ENCODE measurements at places on chromosomes 6 and 20. TPM values are rescaled to one million over a fixed set of nuclear protein-coding genes. Genes with fewer than 3 reads are reported as not detected.

- no peaks in the 10 kb centered on the region for H3K36me3 ChIP-seq
- DNase-seq, result no peak
- peaks cover 14% of the 10 kb centered on the region for H3K4me1 ChIP-seq
- H3K27ac ChIP-seq, result no peak overlapping the region
Measured at GRCh38 chr20:10508468-10509251, 73.6 kb downstream of the SLX4IP start.

DNA sequence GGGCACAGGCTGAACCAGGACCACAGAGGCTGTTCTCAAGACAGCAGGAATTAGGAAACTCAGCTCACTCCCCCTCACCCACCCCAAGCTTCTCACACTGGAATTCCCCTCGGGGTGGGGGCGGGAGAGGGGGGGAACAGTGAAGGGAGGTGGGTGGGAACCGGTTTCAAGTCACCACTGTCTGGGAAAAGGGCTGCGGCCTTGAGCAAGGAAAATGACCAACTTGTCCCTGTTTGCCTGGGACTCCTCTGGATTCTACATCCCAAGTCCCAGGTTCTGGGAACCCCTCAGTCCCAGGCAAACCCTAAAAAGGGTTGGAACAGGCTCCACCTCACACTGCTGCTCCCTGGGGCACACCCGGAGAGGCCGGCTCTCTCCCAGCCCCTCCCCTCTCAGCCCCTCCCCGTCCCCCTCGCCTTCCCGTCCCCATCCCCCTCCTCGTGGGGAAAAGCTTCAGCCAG lies 230.7 kb downstream of the TFAP2C start:
- H3K4me1 ChIP-seq, result no peaks in the 10 kb centered on the region
- H3K4me3 ChIP-seq, result no peak overlapping the region
- no peaks in the 10 kb centered on the region for H3K27me3 ChIP-seq
- no peak overlapping the region for H3K27ac ChIP-seq
- DNase-seq, result no peak

DNA sequence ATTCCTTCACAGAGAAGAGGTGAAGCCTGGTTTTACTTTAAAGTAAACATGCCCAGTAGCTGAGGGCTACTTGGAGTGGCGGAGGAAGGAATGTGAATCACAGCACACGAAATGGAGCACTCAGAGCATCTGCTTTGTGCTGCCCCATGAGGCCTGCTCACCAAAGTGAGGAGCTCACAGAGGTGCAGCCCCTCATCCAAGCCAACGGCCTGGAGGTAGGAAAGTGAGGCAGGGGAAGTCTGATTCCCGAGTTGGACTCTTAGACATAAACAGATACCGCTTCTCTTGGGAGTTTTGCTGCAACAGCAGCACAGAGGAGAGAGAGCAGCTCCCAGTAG lies 3.6 kb downstream of the YTHDF1 start:
- no peak overlapping the region for H3K27ac ChIP-seq
- peaks cover 62% of the 10 kb centered on the region for H3K36me3 ChIP-seq
- H3K4me1 ChIP-seq, result peaks cover 35% of the 10 kb centered on the region
- DNase-seq, result no peak
- H3K27me3 ChIP-seq, result no peaks in the 10 kb centered on the region
- H3K4me3 ChIP-seq, result peak overlapping the region; percentile 19

DNA sequence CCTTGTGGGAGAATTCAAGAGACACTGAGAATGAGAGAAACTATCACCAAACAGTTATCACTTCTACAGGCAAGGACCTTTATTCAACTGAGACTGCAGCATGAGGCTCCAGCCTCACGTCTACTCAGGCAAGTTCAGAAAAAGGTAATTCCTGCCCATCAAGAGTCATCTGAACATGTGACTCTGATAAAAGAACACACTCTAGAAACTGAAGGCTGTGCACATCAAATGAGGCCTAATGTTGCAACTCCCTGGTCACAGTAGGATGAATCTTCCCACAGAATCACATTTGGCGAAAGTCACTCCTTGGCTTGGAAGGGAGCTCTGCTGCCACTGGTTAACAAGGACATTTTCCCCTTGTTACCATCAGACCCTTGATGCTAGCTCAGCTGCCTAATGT lies 71.2 kb upstream of the EMILIN3 start:
- peaks cover 42% of the 10 kb centered on the region for H3K36me3 ChIP-seq
- peaks cover 8% of the 10 kb centered on the region for H3K4me1 ChIP-seq
- no peak overlapping the region for H3K4me3 ChIP-seq
- DNase-seq, result no peak
- H3K27ac ChIP-seq, result no peak overlapping the region

DNA sequence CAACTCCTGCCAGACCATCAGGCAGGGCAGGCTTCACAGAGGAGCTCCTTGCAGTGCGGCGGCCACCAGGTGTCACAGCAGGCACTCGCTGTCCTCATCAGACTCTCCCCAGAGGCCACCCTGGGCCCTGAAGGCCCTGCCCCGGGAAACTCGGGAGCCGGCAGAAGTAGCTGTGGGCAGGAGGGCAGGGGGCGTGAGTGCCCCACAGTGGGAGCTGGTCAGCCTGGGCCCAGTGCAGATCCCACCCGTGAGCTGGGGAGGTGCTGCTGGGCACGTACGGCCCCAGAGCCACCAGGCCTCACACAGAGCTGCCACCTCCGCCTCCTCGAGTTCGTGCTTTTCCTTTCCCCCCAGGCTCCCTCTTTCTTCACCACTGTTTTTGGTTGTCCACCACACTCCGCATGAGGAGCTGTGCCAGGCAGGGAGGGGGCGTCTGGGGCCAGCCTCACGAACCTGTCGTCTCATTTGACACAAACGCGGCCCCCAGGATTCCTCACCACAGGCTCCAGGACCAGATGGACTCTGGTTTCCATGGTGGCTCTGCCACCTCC lies 33.8 kb downstream of the FRMD1 start:
- no peaks in the 10 kb centered on the region for H3K27me3 ChIP-seq
- no peaks in the 10 kb centered on the region for H3K4me1 ChIP-seq
- DNase-seq, result no peak
- H3K4me3 ChIP-seq, result no peak overlapping the region
- no peaks in the 10 kb centered on the region for H3K36me3 ChIP-seq

DNA sequence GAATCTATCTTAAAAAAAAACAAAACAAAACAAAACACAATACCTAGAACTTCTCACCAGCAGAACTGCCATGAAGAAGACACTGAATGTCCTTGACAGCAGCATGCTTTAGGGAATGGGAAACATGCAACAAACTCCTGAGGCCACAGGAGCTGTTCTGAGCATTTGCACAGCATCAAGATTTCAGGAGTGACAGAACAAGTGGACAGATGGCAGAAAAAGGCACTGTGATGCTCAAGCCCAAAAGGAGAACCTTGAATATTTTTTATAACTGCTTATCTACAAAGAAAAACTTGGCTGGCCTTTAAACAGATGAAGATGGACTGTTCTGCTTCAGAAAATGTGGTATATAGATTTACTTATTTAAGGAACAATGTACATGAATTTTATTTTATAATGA lies 158.9 kb downstream of the RALGAPA2 start:
- no peaks in the 10 kb centered on the region for H3K4me1 ChIP-seq
- no peak for DNase-seq
- H3K27ac ChIP-seq, result no peak overlapping the region
- H3K27me3 ChIP-seq, result no peaks in the 10 kb centered on the region
- H3K36me3 ChIP-seq, result peaks cover 5% of the 10 kb centered on the region

DNA sequence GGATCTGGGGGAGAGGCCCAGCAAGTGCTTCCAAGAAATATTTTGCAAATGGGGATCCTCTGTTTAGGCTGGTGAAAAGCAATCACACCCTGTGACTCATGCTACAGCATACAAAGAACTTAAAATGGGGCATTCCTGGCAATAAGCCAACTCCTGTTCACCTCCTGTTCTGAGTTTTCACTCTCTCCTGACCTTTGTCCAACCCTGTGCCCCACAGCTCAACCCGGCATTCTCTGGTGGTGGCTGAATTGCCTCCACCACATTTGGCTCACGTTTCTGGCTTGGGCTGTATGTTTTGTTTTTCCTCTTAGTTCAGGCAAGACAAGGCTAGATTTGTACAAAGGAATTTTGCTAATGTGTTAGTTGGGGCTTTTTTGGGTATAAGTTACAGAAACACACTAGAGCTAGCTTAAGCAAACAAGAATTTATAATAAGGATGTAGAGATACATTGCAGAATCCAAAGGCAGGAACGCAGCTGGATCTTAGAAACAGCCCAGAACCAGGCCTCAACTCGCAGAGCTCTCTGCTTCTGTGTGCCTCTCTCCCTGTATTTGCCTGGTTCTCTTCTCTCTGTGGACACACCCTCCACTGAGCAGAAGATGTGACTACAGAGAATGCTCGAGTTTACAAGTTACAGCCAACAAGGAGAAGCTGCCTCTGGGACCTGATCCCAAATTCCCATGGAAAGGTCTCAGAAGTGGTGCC lies 9.4 kb downstream of the ABCC10 start:
- no peaks in the 10 kb centered on the region for H3K27me3 ChIP-seq
- no peaks in the 10 kb centered on the region for H3K4me1 ChIP-seq

DNA sequence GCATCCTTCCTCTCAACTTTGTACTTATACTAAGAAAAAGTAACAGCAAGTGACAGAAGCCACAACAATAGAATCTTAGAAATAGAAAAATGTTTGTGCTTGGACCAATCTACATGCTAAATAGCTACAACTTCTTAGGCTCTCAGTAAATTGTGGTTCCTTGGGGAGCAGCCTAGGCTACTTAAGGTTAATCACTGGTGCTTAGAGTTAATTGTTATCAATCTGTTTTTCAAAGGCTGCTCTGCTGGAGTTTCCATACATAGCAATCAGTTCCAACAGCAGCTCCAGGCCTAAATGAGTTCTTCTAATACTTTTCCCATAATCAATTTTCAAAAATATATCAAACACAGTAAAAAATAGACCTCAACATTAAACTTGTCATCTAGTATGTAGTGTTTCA lies 571.4 kb downstream of the EPHA7 start:
- DNase-seq, result no peak
- H3K36me3 ChIP-seq, result no peaks in the 10 kb centered on the region
- no peaks in the 10 kb centered on the region for H3K4me1 ChIP-seq
- no peaks in the 10 kb centered on the region for H3K27me3 ChIP-seq
- H3K27ac ChIP-seq, result no peak overlapping the region

DNA sequence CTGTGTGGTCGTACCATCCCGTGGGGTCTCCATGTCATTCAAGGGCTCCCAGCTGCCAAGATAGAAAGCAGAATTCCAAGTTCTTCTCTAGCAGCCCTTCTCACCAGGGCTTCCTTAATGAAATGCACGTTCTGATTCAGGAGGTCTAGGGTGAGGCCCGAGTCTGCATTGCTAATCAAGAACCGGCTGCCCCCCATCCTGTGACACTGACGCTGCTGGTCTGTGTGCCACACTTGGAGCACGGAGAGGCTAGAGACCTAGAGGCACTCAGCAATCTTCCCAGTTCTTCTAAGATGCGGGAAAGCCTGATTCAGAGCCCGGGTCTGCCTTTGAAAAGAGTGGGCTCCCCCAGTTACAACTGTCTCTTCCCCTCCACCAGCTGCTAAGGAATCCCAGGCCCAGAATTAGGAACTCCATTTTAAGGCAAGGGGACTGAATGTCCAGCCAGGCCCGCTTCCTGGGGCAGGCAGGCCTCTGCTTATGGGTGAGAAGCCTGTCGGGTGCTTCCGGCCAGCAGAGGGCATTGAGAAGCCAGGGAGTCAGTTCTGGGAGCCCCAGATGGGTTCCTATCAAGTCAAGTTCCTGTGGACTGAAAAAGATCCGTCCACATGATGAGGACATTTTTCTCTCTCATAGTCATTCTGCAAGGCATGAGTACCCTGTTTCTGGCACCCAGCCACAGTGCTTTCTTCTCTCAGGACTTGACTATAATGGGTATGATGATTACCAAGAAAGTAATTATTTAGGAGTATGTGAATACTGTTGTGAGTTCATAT lies 69.8 kb upstream of the RIN2 start:
- no peaks in the 10 kb centered on the region for H3K27me3 ChIP-seq
- no peaks in the 10 kb centered on the region for H3K4me1 ChIP-seq
- H3K27ac ChIP-seq, result no peak overlapping the region
- H3K36me3 ChIP-seq, result no peaks in the 10 kb centered on the region
- no peak for DNase-seq
- no peak overlapping the region for H3K4me3 ChIP-seq

DNA sequence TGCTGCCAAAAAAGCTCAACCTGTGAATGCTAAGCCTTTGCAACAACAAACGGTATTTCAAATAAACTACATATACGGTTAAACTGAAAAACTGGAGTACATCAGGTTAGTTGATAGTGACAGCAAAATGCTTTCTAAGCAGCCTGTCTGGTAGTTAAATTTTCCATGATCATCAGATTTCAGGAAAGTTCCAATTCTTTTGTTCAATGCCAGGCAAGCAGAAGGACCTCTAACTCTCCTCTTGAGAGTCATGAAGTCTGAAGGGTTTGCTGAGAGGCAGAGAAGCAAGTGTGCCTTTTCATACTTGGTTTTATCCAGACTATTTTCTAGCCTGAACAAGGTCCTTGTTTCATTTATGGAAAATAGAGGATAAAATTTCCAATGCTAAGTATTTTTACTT lies 4.5 kb downstream of the FLRT3 start:
- H3K27ac ChIP-seq, result no peak overlapping the region
- H3K4me1 ChIP-seq, result no peaks in the 10 kb centered on the region
- no peak overlapping the region for H3K4me3 ChIP-seq
- H3K36me3 ChIP-seq, result no peaks in the 10 kb centered on the region

DNA sequence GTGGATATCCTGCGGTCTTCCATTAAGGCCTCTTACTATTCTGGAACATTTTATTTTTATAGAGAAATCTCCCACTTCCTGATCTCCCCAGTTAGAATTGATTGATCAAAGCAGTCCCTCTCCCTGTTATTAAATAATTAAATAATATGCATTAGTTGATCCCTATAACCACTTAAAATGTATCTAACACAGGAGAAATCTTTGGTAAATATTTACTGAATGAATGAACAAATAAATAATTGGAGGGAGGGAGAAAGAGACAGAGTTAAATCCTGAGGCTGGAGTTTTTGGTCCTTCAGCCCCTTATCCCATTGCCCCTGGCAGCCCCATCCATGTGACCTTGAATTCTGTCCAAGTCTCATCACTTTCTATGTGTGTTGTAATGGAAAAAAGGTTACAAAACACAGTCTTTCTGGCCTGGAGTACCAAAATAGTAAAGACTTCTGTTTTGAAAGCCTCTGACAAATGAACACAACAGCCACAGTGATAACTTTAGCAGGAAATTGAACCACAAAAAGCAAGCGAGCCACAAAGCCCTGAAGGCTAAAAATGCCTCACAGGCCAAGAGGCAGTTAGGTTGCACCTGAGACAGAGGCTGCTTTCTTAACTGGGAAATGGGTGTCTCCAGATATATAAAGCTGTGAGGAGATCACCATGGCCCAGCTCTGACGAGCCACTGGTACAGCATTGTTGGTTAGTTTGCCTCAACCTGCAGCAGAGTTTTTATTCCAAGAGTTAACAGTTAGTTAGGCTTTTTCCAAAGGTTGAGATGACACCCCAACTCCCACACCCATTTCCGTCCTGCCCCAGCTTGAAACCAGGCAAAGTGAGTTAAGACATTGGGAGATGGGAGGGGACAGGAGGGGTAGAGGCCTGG lies 11.3 kb downstream of the NT5E start:
- no peak overlapping the region for H3K27ac ChIP-seq
- peaks cover under 1% of the 10 kb centered on the region for H3K27me3 ChIP-seq

- H3K4me1 ChIP-seq, result no peaks in the 10 kb centered on the region
- H3K36me3 ChIP-seq, result no peaks in the 10 kb centered on the region
- no peaks in the 10 kb centered on the region for H3K27me3 ChIP-seq
- H3K4me3 ChIP-seq, result no peak overlapping the region
Measured at GRCh38 chr20:6786548-6786947, 19.1 kb downstream of the BMP2 start.

Gene GNAS
- 890 TPM for total RNA-seq

Gene RIN2
- total RNA-seq, result 0.57 TPM

Gene WASF1
- total RNA-seq, result 0.20 TPM

Gene FBXL4
- total RNA-seq, result 12.3 TPM

Gene SAPCD1
- 2.3 TPM for total RNA-seq

Gene MAPK13
- 68.7 TPM for total RNA-seq

Measured in CD4-positive, CD25-positive, alpha-beta regulatory T cell (primary cell).